K562 (cell line): ENCODE measurements at places on chromosomes 13 and 19.

DNA sequence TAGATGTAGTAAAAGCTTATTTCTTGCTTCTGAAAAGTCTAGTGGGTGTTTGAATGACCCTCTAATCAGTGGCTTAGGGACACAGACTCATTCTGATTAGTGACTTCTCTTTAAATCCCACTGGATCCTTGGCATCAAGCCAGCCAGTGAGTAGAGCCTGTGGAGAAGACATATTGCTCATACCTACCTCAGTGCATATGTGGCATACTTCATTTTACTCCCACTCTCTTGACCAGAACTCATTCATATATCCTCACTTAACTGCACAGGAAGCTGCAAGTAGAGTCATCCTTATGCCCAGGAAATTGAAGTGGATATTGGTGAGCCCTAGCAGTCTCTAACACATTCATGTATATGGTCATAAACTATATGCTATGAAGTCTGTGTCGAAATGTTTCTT is 148.3 kb downstream of the PDS5B start:
- peak; percentile 9 for DNase-seq
- H3K36me3 ChIP-seq, result peaks cover 3% of the 10 kb centered on the region; the same call in 1 of the 3 replicates
- no peak overlapping the region for H3K27ac ChIP-seq

DNA sequence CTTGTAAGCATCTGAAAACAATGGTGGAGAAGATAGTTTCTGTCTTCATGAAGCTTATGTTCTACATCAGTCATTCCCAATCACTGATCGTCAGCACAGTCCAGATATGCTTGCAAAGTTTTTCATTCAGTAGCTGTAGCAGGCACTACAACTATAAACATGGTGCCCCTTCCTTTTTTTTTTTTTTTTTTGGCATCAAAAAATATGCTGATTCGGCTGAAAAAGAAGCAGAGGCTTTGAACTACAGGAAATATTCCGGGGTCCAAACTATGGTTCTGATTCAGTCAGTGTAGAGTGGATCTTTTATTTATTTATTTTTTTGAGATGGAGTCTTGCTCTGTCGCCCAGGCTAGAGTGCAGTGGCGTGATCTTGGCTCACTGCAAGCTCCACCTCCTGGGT is 414.4 kb downstream of the OLFM4 start:
- no peaks in the 10 kb centered on the region for H3K36me3 ChIP-seq
- H3K4me1 ChIP-seq, result no peaks in the 10 kb centered on the region
- DNase-seq, result no peak
- H3K4me3 ChIP-seq, result no peak overlapping the region

DNA sequence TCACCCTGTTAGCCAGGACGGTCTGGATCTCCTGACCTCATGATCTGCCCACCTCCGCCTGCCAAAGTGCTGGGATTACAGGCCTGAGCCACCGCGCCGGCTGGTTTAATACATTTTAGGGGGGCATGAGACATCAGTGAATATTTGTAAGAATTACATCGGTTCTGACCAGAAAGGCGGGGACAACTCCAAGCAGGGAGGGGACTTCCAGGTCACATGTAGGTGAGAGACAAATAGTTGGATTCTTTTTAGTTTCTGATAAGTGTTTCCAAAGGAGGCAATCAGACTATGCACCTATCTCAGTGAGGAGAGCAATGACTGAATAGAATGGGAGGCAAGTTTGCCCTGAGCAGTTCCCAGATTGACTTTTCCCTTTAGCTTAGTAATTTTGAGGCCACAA is 3.7 kb upstream of the ZNF552 start:
- peaks cover 28% of the 10 kb centered on the region for H3K36me3 ChIP-seq
- H3K4me1 ChIP-seq, result peaks cover 4% of the 10 kb centered on the region; the same call in 1 of the 3 replicates
- no peak overlapping the region; the same call in 2 of the 3 replicates for H3K27ac ChIP-seq
- H3K27me3 ChIP-seq, result no peaks in the 10 kb centered on the region
- no peak overlapping the region for H3K4me3 ChIP-seq

DNA sequence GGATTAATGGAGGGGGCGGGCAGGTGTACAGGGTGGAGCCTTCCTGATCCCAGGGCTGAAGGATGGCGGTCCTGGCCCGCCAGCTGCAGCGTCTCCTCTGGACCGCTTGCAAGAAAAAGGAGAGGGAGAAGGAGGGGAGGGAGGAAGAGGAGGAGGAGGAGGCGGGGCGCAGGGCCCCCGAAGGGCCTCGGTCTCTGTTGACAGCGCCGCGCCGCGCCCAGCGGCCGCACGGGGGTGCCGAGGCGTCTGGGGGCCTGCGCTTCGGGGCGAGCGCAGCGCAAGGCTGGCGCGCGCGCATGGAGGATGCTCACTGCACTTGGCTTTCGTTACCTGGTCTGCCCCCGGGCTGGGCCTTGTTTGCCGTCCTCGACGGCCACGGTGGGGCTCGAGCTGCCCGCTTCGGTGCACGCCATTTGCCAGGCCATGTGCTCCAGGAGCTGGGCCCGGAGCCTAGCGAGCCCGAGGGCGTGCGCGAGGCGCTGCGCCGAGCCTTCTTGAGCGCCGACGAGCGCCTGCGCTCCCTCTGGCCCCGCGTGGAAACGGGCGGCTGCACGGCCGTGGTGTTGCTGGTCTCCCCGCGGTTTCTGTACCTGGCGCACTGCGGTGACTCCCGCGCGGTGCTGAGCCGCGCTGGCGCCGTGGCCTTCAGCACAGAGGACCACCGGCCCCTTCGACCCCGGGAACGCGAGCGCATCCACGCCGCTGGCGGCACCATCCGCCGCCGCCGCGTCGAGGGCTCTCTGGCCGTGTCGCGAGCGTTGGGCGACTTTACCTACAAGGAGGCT is at the start of gene PPM1N:
Gene PPM1N (plus strand): TSS at position 33 of the 785 bp plus-strand sequence. CDS start 30 bp downstream, at position 63.
- DNase-seq, result no peak
- no peaks in the 10 kb centered on the region for H3K36me3 ChIP-seq
- H3K27ac ChIP-seq, result peak within 1 kb of the TSS; percentile 58; the same call in 2 of the 3 replicates
- H3K4me1 ChIP-seq, result peaks cover 67% of the 10 kb centered on the region
- H3K4me3 ChIP-seq, result peak within 1 kb of the TSS; percentile 58

DNA sequence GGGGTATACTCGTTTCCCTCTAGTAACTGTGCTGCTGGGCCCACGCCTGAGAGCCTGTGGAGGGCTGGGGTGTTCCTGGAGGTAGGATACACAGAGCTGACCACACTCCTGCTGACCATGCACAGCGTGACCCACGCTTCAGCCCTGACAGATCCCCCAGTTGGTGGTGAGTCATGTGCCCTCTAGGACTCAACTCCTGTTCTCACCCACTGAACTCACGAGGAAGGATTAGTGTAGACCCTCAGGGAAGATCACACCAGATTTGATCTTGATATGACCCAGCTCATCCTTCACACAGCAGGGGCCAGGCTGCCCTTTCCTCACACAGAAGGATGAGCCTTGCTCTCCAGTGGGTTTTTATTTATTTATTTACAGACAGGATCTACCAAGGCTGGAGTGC is 13.3 kb upstream of the ACP7 start:
- H3K36me3 ChIP-seq, result no peaks in the 10 kb centered on the region
- no peak overlapping the region for H3K27ac ChIP-seq
- peaks cover 28% of the 10 kb centered on the region for H3K27me3 ChIP-seq

GRCh38 chr13:83531022-83531421 is 351.3 kb downstream of the SLITRK1 start:
- no peak for DNase-seq
- no peaks in the 10 kb centered on the region for H3K4me1 ChIP-seq
- no peaks in the 10 kb centered on the region for H3K36me3 ChIP-seq
- H3K27me3 ChIP-seq, result no peaks in the 10 kb centered on the region
